ENCODE measurements at places on chromosomes 1 and 21. TPM values are rescaled to one million over a fixed set of nuclear protein-coding genes. Genes with fewer than 3 reads are reported as not detected.

LYPLA2 gene
- polyA plus RNA-seq: 162 TPM

C8B gene
- 29.0 TPM for polyA plus RNA-seq

KIF26B gene
- 11.3 TPM for polyA plus RNA-seq

ANKRD65 gene
- polyA plus RNA-seq: 7.3 TPM

PALMD gene
- polyA plus RNA-seq: 14.0 TPM

TNN gene
- polyA plus RNA-seq: 0.58 TPM

AVPR1B gene
- not detected for polyA plus RNA-seq

KRTAP25-1 gene
- not detected for polyA plus RNA-seq

LCE1E gene
- not detected for polyA plus RNA-seq

DNAH14 gene
- polyA plus RNA-seq: 15.2 TPM

KRTAP13-2 gene
- not detected for polyA plus RNA-seq

SHISAL2A gene
- 0.89 TPM for polyA plus RNA-seq

EFNA3 gene
- 13.1 TPM for polyA plus RNA-seq

ADCY10 gene
- 1.0 TPM for polyA plus RNA-seq

S100A14 gene
- polyA plus RNA-seq: 94.9 TPM

CDC42 gene
- 48.8 TPM for polyA plus RNA-seq

ECM1 gene
- 8.8 TPM for polyA plus RNA-seq

GPN2 gene
- polyA plus RNA-seq: 37.9 TPM

SMIM12 gene
- polyA plus RNA-seq: 51.9 TPM

CD34 gene
- 2.4 TPM for polyA plus RNA-seq

KCNJ10 gene
- polyA plus RNA-seq: not detected

CD1D gene
- polyA plus RNA-seq: 3.7 TPM

HSPA6 gene
- polyA plus RNA-seq: 13.2 TPM

Measured in hepatocyte (in vitro differentiated cells).